ENCODE measurements at places on chromosomes 3 and 15.
A peak's percentile ranks its signal among the peaks of the same experiment; 100 is the strongest.

DNA sequence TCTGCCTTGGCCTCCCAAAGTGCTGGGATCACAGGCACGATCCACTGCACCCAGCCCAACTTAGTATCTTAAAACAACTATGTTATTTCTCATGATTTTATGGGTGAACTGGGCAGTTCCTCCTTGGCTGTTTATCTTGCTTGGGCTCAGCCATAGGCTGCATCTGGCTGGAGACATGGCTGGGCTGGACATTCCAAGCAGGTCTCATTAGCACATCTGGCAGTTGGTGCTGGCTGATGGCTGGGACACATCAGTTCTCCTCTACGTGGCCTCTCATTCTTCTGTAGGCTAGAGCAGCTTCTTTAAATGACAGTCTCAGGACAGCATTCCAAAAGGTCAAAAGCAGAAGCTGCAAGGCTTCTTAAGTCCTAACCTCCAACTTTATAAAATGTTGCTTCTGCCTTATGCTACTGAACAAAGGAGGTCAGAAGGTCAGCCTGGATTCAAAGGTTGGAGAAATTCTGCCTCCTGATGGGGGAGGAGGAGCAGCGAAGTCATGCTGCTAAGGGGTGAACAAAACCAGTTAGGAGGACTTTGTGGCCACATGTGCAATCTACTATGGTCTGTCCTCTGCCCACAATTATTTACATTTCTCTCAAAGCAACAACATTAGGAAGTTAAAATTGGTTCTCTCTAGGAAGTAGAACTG, 144.0 kb downstream of the AQP9 start:
- no peak for DNase-seq

- peak; percentile 23 for DNase-seq
Observed at GRCh38 chr15:80619680-80620079, 75.4 kb upstream of the ABHD17C start.

DNA sequence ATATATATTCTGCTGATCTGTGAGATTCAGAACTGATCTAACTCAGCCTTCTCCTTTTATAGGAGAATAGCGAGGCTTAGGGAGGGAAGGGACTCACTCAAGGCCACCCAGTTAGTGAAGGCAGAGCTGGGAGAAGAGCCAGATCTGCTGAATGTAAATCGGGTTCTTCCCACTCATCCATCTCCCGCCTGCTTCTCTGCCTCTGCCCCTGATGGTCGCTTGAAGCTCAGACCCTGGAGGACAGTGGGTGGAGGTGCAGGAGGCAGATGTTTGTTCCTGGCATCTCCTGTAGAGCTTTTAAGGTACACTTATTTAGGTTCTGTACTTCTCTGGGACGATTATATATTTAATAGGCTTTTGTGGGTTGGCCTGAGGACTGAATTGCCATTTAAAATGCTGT, 4.3 kb downstream of the PDIA5 start:
- no peak for DNase-seq

DNA sequence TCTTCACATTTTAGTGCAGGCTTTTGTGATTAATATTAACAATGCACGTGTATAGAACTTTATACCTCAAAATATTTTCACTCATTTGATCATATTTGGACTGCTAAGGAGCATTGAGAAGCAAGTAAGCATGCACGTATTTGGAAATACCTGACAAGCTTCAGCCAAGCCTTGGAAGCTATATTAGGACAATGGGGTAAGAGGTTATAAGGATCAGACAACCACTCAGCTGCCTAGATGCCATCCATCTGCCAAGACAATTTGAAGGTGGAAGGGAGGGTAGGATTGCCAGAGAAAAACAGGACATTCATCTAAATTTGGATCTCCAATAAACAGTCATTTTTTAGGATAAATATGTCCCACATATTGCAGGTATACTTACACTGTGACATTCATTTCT, 394.9 kb upstream of the CFAP20DC start:
- no peak for DNase-seq

GRCh38 chr3:188822004-188822403, 349.8 kb upstream of the TPRG1 start:
- no peak for DNase-seq

DNA sequence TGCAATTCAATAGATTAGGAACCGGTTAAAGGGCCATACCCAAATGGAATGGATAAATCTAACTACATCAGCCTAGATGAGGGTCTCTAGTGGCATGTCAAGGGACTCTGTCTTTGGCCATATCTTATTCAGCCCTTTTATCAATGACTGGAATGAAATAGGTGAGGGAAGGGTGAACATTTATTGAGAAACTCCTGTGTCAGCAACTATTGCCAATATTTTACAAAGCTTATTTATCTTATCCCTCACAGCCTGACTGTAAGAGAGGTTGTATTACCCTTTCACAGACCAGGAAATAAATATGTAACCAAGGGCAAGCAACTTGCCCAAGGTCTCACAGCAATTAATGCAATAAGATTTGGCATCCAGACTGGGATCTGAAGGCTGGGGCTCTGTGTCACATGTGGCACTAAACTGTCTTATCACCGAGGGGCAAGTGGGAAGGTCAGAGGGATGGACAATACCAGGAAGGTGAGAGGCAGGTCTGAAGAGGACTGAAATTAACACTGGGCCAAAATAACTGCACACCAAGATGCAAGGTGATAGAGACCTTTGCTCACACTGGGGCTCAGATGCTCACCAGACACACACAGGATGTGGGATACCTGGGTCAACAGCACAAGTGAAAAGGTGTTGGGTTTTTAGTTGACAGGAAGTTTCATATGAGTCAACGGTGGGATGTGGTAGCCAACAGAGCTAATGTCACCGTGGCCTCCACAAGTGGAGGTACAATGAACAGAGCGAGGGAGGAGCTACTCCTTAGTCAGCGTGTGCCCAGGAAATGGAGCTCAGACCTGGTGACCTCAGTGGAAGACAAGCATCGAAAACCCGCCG, 261.3 kb downstream of the RPLP1 start:
- no peak for DNase-seq

- no peak for DNase-seq
Observed at GRCh38 chr3:118075873-118076272, 958.8 kb downstream of the IGSF11 start.
